ENCODE measurements at places on chromosomes 12 and 14.

DNA sequence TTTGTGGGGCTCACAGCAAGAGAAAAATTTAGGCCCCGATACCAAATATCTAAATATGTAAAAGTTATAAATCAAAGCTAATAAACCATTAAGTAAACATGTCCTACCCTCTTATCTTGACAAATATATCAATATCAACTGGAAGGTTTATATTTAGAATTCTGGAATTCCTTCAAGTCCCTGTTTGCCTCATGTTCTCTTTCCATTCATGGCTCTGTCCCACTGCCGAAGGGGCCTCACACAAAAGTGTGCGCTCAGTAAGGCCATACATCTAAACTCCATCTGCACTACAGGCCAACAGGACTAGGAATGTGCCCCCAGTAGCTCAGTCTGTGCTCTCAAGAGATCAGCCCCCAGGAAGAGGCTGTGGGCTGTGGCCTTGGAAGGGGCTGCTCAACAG lies 10.6 kb upstream of the ATP5MC2 start:
- DNase-seq, result no peak

- no peak for DNase-seq
Observed at GRCh38 chr12:76919383-76920171, 40.8 kb upstream of the CSRP2 start.

DNA sequence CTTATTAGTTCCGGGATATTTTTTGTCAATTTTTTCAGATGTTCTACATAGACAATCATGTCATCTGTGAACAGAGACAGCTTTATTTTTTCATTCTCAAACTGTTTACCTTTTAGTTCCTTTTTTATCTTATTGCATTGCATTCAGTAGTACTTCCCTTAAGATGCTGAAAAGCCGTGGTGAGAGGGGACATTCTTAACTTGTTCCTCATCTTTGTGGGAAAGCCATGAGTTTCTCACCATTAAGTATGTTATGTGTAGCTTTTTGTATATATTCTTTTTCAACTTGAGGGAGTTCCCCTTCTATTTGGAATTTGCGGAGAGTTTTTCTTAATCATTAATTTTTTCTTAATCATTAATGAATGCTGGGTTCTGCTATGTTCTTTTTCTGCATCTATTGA lies 1727.1 kb upstream of the SEL1L start:
- DNase-seq, result no peak

GRCh38 chr12:89247967-89248366 lies 104.3 kb downstream of the DUSP6 start:
- no peak for DNase-seq
